ENCODE measurements at places on chromosomes 6 and 20.

- no peak for DNase-seq
Measured at GRCh38 chr20:31830406-31830981, 11.3 kb downstream of the MYLK2 start.

GRCh38 chr6:143734641-143735063, 56.9 kb downstream of the PHACTR2 start:
- no peak for DNase-seq

DNA sequence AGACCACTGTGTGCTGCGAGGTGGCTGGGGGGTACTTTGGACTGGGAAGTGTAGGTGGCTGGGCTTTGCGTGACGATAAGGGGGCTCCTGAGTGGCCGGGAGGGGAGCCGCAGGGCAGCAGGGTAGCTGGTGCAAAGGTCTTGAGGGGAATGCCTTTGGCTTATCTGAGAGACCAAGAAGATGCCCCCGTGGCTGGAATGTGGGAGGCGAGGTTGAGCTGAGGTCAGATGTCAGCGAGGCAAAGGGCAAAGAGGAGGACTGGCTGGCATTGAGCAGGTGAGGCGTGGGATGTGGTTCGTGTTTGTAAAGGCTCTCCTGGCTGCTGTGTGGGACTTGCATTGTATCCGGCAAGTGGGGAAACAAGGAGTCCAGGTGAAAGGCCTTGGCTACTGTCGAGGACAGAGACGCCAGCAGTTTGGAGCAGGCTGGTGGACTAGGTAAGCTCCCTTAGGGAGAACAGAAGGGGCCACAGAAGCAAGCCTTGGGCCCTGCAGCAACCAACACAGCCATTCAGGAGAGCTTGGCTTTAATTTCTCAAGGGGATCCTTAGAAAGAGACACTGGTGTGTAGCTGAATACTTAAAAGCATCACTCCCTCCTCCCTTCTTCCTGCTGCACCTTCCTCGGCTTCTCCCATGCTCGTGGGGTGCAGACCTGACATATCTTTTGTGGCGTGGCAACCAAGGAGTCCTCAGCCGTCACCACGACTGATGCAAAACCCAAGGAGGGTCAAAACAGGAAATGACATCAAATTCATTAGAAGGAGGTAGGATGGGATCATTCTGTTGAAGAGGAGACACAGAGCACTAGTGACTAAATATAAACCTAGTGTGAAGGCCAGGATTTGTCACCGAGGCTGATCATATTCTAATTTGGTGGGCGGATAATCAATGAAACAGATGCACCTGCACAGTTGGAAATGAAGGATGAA, 53.5 kb upstream of the ERVFRD-1 start:
- no peak for DNase-seq

DNA sequence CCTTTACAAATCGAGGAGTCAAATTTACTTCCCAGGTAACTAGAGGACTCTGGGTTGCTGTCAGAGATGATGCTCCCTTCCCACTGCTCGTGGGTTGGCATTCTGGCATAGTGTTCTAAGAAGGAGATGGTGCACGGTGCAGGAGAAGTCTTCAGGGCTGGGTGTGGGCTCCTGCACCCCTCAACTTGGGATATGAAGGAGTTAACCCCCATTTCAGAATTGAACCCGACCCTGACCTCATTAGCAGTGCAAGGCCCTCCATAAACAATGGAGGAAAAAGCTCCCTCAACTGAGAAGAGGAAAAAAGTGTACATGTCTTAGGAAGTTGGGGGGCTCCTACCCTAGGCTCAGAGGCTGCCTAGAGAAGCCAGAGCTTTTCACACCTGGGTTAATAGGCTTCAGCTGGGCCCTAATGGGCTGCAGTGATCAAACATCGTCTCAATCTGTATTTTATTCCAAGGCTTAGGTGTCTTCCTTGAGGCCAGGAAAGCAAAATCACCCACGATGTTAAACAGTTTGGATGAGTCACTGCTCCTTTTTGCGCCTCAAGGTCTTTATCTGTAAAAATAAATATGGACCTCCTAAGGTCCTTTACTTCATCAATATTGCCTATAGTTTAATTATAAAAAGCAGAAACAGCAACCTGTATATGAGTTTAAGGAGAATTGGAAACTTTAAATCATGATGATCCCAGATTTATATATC, 29.4 kb downstream of the TFAP2B start:
- no peak for DNase-seq

DNA sequence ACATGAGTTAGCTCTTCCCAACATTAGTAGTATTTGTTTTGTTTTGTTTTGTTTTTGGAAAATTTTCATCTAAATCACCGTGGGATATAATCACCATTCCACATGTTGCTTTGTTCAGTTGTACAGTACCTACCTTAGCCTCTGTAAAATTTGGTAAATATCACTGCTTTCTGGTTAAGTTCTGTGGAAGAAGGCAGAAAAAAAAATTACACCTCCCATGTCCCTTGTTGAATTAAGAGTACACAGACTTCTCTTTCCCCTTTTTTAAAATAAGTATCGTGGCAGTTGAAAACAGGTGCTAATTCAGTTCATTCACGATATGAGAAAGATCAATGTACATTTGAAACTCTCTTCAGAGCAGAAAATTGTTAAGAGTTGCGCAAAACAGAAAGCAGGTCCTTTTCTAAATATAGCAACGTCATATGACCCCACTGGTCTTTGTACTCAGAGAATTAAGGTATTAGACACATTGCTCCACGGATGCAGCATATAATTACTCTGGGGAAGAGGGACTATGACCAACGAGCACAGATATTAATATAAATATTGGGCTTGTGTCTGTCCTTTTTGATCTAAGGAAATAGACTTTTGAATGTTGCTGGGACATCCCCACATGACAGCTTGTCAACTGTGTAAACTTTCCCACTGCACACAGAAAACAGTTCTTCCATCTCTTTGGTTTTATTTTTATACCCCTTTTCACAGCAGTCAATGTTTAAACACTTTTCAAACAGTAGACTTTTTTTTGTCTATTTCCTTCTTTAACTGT, 58.6 kb upstream of the ZNF217 start:
- DNase-seq, result peak; percentile 0

DNA sequence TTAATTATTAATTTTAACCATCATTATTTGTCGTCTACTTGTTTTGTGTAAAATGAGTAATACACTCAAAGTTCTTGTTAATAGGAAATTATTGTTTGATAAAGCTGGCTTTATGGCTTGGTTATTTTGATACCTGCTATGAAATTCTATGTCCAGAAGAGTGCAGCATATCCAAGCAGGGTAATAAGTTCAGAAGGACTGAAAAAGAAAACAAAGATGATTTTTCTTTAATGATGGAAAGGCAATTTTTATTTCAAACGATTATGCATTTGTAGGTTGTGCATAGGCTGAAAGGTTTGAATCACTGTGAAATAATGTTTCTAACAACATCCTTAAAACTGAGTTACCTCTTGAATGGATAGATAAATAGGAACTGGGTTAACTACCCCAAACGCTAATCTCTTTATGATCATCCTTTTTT, 1.4 kb upstream of the MAN1A1 start:
- DNase-seq, result peak; percentile 26

DNA sequence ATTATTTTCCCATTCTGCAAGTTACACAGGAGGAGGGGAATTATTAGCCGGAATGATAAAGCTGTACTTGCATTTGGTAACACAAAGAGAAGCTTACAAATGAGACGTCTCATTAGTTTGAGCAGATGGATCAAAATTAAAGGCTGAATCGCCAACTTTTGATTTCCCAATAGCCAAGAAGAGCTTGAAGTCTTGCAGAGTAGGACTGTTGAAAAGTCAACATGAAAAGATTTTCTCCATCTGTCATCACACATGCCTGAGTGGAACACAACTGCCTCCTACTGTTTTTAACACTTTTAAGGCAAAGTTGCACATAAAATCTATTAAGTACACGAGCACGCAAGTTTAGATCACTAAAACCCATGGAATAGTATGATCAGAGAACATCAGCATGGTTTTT, 176.2 kb downstream of the ASCC3 start:
- DNase-seq, result no peak

GRCh38 chr6:20906945-20907344, 372.7 kb downstream of the CDKAL1 start:
- no peak for DNase-seq

DNA sequence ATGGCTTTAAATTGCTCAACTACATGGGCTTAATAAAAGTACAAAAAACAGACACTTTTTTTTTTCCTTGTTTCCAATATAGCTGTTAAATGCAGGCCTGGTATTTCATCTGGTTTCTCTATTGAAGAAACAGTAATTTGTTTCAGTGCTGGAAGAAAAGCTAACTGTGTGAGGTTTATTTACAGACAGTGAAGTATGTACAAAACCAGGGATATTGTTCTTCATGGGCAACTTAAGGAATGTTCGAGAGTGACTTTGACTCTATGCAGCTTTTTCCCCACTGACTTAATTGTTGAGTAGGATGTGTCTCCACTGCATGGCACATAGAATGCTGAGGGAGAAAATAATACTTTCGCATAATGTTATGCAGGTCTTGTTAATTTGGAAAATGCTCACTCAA, 31.0 kb upstream of the PRL start:
- no peak for DNase-seq

GRCh38 chr20:8918145-8918544, 150.7 kb upstream of the PLCB4 start:
- no peak for DNase-seq

DNA sequence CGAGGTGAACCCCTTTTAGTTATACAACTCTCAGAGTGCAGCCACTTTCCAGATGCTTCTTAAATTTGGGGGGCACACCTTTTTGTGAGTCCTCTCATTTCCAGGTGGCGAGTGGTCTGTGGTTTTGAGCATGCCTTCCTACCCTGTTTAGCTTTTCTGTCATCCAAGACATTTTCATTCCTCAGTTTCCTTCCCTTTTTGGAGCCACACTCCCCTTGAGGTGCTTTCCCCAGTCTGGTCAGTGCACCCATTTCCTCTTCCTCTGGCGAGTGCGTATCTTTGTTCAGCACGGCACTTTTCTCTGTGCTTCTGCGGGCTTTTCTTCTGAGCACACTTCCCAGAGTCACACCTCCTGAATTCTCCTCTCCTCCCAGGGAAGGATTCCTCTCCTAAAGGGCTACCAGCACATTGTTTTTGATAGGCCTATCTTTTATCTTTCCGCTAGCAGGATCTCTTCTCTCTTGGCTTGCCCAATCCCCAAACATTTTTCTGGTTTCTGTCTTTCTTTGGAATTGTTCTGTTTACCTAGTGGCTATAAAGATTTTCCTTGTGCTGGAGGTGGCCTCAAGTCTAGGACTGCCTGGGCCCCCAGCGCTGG, 1.4 kb downstream of the PHF20 start:
- DNase-seq, result no peak

- no peak for DNase-seq
Measured at GRCh38 chr20:48126227-48126740, 341.0 kb upstream of the SULF2 start.

DNA sequence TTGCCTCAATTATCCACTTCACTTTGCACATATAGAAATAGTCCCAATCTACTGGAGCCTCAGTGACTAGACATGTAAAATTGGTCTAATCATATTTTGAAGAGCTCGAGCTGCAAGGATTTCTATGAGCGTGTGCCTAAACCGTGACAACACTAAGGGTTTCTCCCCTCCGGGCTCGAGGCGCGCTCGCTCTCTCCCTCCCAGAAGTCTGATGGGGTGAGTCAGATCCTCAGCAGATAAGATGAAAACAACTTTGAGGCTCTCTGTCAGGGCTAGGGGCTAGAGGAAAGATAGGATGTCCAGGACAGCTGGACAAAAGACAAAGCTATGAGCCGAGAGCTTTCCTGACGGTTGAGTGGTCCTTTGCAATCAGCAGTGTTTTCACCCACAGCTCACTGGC, 16.8 kb downstream of the GNAS-AS1 start:
- DNase-seq, result no peak

GRCh38 chr6:157556144-157556645, 175.2 kb downstream of the ZDHHC14 start:
- no peak for DNase-seq
